A673 (cell line): ENCODE measurements at places on chromosomes 13 and 19. TPM values are rescaled to one million over a fixed set of nuclear protein-coding genes. Genes with fewer than 3 reads are reported as not detected.

DNA sequence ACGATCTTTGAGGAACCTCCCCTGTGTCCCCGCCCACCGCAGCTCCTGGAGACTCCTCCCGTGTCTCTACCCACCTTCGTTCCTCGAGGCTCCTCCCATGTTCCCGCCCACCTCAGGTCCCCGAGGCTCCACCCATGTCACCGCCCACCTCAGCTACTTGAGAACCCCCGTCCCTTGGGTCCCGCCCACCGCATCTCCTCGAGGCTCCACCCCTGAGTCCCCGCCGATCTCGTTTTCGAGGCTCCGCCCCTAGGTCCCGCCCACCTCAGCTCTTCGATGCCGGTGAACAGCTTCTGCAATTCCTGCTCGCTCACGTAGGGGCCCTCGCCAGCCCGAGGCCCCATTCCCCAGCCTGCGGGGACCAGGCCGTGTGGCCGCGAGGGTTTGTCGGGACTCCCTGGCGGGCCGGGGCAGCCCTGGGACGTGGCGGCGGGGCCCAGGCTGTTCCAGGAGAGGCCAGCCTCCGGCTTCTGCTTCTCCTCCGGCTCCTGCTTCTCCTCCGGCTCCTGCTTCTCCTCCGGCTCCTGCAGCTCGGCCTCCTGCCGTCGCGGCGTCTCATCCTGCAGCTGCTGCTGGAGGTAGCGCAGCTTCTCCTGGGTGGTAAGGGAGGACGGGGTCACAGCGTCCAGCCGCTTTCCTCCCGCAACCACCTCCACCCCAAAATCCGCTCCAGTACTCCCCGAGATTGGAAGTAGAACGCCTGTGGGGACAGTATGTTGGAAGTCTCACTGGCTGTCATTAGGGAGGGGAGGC is 16.7 kb downstream of the TSKS start:
- DNase-seq = peak; percentile 79

GRCh38 chr19:6020972-6021805 is 43.2 kb upstream of the RANBP3 start:
- DNase-seq = no peak

- DNase-seq = no peak
Observed at GRCh38 chr13:113121928-113122471, 599 bp upstream of the F10 start.

DNA sequence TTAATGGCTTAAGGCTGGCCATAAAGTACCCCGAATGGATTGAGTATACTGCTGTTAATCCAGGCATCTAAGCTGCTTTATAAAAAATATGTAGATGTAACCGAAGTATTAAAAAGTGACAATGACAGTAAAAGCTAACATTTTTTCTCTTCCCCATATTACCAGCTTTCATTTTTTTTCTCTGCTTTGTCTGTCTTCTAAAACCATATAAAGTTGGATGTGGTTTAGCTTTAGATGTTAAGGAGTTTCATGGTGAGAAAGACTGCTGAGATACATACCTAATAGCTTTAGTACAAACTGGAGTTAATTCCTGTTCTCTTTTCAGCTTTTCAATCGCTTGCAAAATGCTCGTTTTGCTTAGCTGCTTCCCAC is 838 bp downstream of the AKAP11 start:
- no peak for DNase-seq

DNA sequence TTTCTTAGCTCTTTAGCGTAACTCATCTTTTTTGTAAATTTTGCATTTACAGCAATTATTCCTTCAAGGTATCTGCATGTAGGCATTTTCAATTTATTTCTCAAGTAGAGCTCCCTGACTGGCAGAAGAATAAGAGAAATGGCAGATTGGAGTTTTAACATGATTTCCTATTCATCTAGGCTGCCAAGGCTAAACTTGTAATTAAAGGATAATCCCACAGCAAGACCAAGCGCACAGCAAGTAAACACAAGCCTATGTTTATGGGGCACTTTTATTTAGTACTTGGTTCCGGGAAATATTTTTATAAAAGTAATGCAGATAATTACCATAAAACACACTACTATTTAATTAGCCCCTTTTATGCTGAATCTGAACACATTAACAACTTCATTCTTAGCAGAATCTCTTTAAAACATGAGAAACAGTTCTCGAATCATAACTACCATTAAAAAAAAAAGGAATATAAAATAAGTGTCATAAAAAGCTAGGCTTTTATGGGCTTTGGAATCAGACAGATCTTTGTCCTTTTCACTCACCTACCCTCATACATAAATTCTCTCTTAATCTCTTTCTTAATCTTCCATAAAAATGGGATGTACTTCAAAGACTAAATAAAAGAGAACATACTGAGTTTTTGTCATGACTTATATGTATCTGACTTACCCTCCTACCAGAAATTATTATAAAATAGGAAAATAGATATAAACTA is 961.6 kb upstream of the MIR17HG start:
- peak; percentile 48 for DNase-seq

GRCh38 chr13:111422348-111422747 is 101.9 kb downstream of the TEX29 start:
- DNase-seq = no peak

- no peak for DNase-seq
Observed at GRCh38 chr19:2362046-2362969, 2.2 kb downstream of the TMPRSS9 start.

- DNase-seq = no peak
Observed at GRCh38 chr19:16590876-16591802, 18.9 kb upstream of the SLC35E1 start.

DNA sequence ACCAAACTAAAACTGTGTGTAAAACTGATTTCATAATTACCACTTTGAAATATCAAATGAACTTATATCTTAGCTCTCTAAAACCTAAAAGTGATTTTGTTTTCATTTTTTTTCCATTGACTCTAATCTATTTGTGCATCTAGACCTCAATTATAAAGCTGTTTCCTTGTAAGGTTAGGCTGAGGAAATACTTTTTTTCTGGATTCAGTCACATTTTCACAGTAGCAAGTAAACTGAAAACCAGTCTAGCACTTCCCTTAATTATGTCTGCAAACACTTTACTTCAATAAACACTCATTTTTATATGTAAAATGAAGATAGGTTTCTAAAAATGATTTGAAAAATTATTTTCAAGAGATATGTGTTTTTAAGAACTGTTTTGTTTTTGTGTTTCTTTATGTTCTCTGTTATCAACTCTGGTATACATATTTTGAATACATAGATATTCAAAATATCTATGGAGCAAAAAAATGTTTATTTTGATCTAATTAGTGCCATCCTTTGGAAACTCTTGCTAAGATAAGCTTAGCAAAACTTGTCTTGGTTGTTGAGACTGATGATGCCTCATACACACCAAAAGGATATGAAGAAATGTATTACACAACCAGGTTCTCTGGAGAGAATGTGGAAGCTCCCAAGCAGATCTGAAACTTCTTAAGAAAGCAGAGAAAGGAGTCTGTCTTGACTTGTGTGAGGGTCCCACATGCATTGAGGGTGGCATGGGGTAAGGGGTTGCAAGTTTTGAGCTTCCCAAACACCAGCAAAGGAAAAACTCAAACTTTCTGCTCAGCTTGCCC is 1887.4 kb downstream of the PCDH9 start:
- no peak for DNase-seq

- DNase-seq = no peak
Observed at GRCh38 chr19:1811942-1812425, at the start of gene ATP8B3. Gene ATP8B3, minus strand, starts transcription at chr19:1812276. Its CDS starts 540 bp downstream, at chr19:1811736.

Gene CACNG6
- total RNA-seq = 0.50 TPM in 1 of 2 replicates, not detected in the other

Gene LILRA5
- total RNA-seq = not detected in 2 replicates

Gene NLRP7
- not detected in 2 replicates for total RNA-seq
